Tibial artery (tissue), 4 donors: ENCODE measurements at places on chromosomes 1 and 21.

GRCh38 chr1:57796616-57797015 lies 372.8 kb upstream of the DAB1 start:
- no peaks in the 10 kb centered on the region for H3K36me3 ChIP-seq
- no peak for DNase-seq
- no peaks in the 10 kb centered on the region for H3K4me1 ChIP-seq
- H3K4me3 ChIP-seq = no peak overlapping the region
- no peak overlapping the region for H3K27ac ChIP-seq

DNA sequence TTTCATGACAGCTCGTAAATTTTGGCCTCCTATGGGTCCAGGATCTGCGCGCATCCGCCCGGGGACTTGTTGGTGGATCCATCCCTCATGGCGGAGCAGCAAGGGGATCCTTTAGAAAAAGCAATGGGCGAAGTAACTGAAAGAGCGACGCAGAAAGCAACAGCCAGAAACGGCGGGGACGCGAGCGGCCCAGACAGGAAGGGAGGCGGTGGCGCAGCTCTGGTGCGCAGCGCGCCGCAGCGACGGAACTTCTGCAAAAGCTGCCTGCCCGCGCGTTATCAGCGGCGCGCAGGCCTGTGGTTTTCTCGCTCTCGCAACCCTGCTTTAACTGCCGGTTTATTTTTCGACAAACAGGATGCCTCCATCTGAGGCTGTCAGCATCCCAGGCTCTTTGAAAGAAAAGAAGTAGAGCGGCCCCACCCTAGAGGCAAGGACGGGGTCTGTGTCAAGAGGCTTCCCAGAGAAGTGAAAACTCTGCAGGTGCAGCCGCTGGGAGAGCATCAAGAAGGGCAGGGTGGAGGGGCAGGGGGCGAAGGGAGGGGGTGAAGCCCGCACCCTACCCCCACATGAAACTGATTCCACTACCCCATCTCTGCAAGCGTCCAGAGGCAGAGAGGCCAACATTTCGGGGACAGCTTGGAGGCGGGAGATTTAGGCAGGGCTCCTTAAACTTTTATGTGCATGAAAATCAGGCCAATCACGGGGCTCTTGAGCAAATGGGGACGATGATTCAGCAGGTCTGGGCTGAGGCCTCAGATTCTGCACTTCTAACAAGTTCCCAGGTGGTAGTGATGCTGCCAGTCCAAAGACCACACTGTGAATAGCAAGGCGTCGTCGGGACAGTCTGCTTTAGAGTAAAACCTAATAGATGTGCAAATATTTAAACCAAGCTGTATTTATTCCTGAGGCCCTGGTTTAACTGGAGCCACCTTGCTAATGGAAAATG lies 22.2 kb downstream of the RUNX1 start:
- peak overlapping the region; percentile 22 for H3K4me3 ChIP-seq
- peak; percentile 59 for DNase-seq
- H3K36me3 ChIP-seq = no peaks in the 10 kb centered on the region
- H3K27me3 ChIP-seq = no peaks in the 10 kb centered on the region
- no peak overlapping the region for H3K27ac ChIP-seq
- peaks cover 5% of the 10 kb centered on the region for H3K4me1 ChIP-seq

DNA sequence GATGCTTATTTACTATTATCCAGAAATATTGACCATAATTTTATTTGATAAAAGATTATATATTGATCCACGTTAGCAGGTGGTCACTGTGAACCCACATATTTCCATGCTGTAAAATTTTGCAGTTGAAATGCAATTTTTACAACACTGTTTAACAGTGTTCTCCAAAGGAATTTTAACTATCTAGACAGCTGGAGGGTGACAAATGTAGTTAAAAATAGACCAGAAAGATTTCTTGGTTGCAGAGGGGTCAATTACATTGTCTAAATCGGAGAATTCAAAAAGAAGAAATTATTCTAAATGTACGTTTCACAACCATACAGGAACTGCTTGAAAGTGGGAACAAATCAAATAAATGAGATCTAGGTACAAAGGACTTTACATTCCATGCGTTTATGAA lies 625.2 kb upstream of the NCAM2 start:
- no peak overlapping the region for H3K4me3 ChIP-seq
- no peak for DNase-seq
- no peaks in the 10 kb centered on the region for H3K27me3 ChIP-seq
- no peak overlapping the region for H3K27ac ChIP-seq
- no peaks in the 10 kb centered on the region for H3K36me3 ChIP-seq
- H3K4me1 ChIP-seq = no peaks in the 10 kb centered on the region

DNA sequence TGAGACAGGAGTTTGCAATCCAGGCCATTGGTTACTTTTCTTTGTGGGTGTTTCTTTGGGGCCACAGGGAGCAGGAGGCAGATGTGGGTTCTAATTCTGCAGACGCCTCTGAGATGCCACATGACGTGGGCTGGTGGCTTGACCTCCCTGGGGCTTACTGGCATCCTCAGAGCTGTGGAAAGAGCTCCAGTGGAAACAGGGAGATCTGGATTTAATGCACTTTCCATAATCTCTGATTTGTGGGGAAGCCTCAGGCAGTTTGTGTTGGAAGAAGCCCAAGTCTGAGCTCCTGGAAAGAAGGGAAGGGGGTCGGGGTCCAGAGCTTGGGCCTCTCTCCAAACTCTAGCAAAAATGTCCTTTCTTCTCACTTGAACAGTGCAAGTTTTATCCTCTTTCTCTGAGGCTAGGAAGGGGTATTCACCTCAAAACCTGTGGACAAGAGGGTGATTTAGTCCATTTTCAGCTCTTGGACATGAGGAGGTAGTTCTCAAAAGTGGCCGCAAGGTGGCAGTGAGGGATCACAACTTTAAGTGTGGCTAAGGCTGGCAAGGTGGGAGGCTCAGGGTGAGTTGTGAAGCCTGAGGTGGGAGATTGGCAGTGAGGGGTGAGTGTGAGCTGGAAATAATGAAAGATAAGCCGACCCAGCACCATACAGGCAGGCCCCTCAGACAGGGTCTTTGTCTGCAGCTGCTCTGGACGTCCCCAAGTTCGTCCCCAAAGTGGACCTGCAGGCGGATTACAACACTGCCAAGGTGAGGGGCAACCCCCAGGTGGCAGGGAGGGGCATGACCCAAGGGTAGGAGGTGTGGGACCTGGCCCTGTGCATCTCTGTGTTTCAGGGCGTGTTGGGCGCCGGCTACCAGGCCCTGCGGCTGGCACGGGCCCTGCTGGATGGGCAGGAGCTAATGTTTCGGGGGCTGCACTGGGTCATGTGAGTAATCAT lies 9.2 kb downstream of the IKBKE start:
- H3K27me3 ChIP-seq = no peaks in the 10 kb centered on the region
- no peak overlapping the region for H3K4me3 ChIP-seq
- DNase-seq = peak; percentile 82
- no peaks in the 10 kb centered on the region for H3K36me3 ChIP-seq

GRCh38 chr1:66166753-66167152 lies 367.2 kb upstream of the SGIP1 start:
- no peak overlapping the region for H3K4me3 ChIP-seq
- H3K27ac ChIP-seq = no peak overlapping the region
- H3K27me3 ChIP-seq = no peaks in the 10 kb centered on the region
- no peaks in the 10 kb centered on the region for H3K36me3 ChIP-seq
- no peaks in the 10 kb centered on the region for H3K4me1 ChIP-seq

DNA sequence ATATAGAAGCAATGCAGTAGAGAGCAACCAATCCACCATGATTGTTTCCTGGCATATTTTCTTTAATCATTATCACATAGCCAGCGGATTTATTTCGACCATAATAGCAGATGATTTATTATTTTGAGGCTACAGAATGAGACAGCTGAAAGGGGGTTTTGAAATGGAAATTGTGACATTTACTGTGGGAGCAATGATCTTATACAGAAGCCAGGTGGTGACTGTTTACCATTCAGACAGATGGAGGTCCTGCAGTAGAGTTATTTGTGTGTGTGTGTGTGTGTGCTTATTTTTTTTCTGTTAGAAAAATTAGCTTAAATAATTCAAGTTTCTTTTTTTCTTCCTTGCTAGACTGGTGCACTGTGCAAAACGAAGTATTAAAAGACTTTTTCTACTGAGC lies 1784.5 kb downstream of the MRPL39 start:
- H3K36me3 ChIP-seq = no peaks in the 10 kb centered on the region
- H3K27ac ChIP-seq = no peak overlapping the region
- H3K4me3 ChIP-seq = no peak overlapping the region
- no peak for DNase-seq

DNA sequence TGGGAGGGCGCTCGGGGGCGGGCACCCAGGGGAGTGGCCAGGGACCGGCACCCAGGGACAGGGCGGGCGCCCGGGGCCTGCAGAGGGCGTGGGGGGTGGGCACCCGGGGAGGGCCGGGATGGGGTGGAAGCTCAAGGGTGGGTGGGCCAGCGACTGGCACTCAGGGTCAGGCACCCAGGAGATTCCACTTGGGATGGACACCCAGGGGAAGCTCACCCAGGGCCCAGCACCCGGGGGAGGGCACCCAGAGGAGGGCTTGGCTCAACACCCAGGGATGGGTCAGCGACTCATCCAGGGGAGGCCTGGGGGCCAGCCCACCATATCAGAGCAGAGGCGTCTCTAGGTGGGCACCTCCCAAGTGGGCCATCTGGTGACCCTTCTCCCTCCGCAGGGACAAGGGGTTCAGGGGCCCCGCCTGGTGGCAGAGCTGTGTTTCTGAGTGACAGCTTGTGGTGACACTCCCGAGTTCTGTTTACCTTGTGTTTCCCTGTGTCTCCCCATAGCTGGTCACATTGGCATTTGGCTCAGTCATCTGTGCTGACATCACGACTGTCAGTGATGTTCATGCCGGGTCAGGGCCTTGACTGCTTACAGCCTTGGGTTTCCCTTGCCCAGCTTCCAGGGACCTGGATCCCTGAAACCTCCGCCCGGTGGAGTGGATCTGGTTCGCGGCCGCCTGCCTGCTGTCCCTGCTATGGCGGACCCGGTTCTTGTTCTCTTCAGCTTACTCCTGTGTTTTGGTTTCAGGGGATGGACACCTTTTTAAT lies 749 bp downstream of the IBA57 start:
- H3K36me3 ChIP-seq = no peaks in the 10 kb centered on the region
- peak overlapping the region; percentile 91 for H3K27ac ChIP-seq
- H3K4me1 ChIP-seq = peaks cover 13% of the 10 kb centered on the region
- peak; percentile 69 for DNase-seq
- peaks cover 19% of the 10 kb centered on the region for H3K27me3 ChIP-seq
- H3K4me3 ChIP-seq = peak overlapping the region; percentile 86

DNA sequence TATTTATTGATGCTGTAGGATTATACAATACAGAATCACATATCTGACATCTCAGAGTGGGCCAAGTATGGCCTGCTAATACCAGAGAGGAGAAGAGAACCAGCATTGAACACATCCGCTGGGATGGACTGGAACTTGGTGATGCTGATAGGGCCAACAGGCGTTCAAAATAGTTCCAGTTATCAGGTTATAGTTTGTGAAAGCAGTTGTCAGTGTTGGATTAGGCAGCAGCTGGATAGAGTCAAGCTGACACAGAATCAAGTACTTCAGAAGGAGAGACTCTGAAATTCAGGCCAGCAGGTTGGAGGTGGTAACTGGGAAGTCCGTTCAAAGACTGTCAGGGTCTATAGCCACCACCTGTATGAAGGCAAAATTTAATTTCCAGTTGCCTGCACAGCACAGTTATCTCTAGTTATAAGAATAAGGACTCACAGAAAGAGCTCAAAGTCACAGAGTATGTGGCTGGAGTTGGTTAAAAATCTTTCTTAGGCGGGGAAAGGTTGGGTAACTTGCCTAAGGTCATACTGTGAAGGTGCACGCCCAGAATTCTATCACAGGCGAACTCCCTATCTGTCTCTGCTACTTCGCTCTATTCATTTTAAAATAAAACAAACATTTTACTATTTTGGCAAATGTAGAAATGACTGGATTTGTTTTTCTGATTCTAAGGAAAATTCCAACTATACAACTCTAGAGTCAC lies 9.9 kb upstream of the DIPK1A start:
- H3K27ac ChIP-seq = no peak overlapping the region
- DNase-seq = no peak
- no peak overlapping the region for H3K4me3 ChIP-seq
- H3K4me1 ChIP-seq = no peaks in the 10 kb centered on the region
- H3K27me3 ChIP-seq = no peaks in the 10 kb centered on the region
- no peaks in the 10 kb centered on the region for H3K36me3 ChIP-seq

- H3K27ac ChIP-seq = peak overlapping the region; percentile 91
- no peaks in the 10 kb centered on the region for H3K36me3 ChIP-seq
- no peak for DNase-seq
- H3K27me3 ChIP-seq = no peaks in the 10 kb centered on the region
- peak overlapping the region; percentile 99 for H3K4me3 ChIP-seq
These were observed 577 bp downstream of the RAB3GAP2 start for GRCh38 chr1:220271706-220272046.

- no peak overlapping the region for H3K27ac ChIP-seq
- no peak overlapping the region for H3K4me3 ChIP-seq
- H3K36me3 ChIP-seq = no peaks in the 10 kb centered on the region
- H3K4me1 ChIP-seq = peaks cover 32% of the 10 kb centered on the region
- no peaks in the 10 kb centered on the region for H3K27me3 ChIP-seq
These were observed 2.8 kb upstream of the ADORA1 start for GRCh38 chr1:203124546-203125317.

DNA sequence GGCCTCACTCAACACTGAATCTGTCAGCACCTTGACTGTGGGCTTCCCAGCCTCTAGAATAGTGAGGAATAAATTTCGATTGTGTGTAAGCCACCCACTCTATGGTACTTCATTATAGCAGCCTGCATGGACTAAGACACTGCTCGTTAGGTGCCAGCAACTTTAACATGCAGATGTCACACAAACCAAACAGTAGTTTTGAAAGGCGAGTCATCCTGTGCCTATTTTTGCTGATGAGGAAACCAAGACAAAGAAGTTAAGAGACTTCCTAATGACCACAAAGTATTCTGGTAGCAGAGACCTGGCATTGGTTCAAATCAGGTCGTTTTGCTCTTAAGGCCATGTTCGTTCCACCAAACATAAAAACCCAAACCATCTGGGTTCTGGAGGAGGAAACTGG lies 42.9 kb downstream of the BATF3 start:
- no peaks in the 10 kb centered on the region for H3K36me3 ChIP-seq
- DNase-seq = no peak
- no peaks in the 10 kb centered on the region for H3K4me1 ChIP-seq
- H3K27ac ChIP-seq = no peak overlapping the region
- H3K4me3 ChIP-seq = no peak overlapping the region

GRCh38 chr1:27981145-27981544 lies 21.4 kb downstream of the XKR8 start:
- peaks cover 15% of the 10 kb centered on the region for H3K36me3 ChIP-seq
- H3K27me3 ChIP-seq = no peaks in the 10 kb centered on the region
- no peaks in the 10 kb centered on the region for H3K4me1 ChIP-seq
- H3K27ac ChIP-seq = no peak overlapping the region
- DNase-seq = no peak

GRCh38 chr1:109116286-109116685 lies 2.4 kb downstream of the ELAPOR1 start:
- DNase-seq = no peak
- H3K4me1 ChIP-seq = peaks cover 24% of the 10 kb centered on the region
- no peak overlapping the region for H3K27ac ChIP-seq
- H3K27me3 ChIP-seq = peaks cover 34% of the 10 kb centered on the region
- H3K36me3 ChIP-seq = no peaks in the 10 kb centered on the region
